ENCODE measurements at places on chromosomes 5 and 9.

- peak; percentile 72 for DNase-seq
These were observed 20.6 kb upstream of the PTGES start for GRCh38 chr9:129773262-129774048.

DNA sequence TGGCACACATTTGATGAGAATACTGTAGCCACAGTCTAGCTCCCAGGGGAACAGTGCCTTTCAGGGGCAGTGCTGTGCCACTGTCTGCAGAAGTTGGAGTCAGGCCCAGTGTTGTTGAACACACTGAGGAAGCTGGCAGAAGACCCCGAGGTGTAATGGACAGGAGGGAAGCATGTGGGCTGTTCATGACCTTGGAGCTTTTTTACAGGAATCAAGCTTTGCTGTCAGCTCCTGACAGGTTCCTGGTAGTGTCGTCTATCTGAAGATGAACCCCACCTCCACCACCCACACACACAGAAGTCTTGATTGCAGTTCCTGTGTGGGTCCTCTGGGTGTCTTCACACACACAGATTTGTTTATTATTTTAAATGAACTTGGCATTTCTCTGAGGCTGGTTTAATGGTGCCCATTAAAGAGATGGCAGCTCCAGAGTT is 40.3 kb upstream of the TNFAIP8 start:
- no peak for DNase-seq

- DNase-seq = no peak
These were observed 148.5 kb upstream of the TYRP1 start for GRCh38 chr9:12544700-12545099.

GRCh38 chr9:119289740-119290433 is 79.3 kb downstream of the BRINP1 start:
- DNase-seq = no peak

GRCh38 chr5:78727786-78728761 is 79.5 kb upstream of the LHFPL2 start:
- DNase-seq = no peak

DNA sequence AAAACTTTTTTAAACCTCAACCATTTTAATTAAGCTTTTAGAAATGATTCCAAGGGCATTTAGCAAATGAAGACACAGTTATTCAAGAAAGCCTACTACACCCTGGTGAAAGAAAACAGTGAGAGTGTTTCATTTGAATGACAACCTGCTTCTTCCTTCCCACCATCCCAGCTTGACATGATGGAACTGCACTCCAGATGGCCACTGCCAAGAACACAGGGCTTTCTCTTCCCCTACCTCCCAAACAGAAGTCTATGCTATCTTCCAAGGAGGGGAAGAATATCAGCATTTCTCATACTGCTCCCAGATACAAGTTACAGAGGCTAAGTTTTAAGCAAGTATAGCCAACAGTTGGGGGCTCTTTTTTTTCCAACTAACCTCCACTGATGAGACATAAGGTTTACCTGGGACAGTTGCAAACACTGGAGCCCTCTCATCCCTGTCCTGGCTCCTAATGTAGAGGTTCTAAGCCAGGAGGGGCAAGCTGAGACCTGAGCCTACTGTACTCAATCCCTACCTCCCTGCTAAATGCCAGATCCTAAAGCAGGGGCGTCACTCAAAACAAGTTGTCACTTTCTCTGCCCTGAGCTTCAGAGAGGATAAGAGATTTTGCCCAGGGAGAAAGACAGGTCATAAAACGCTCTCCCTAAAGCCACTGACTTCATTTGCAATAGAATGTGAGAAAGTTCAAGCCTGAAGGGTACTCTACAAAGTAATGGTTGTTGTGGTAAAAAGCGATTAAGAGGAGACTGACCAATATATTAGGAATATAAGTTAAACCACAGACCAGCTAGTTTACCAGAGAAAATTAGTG is 88.5 kb upstream of the SLC27A6 start:
- DNase-seq = no peak

All from aorta (tissue), 5 donors.